ENCODE measurements at places on chromosomes 5 and 9.

DNA sequence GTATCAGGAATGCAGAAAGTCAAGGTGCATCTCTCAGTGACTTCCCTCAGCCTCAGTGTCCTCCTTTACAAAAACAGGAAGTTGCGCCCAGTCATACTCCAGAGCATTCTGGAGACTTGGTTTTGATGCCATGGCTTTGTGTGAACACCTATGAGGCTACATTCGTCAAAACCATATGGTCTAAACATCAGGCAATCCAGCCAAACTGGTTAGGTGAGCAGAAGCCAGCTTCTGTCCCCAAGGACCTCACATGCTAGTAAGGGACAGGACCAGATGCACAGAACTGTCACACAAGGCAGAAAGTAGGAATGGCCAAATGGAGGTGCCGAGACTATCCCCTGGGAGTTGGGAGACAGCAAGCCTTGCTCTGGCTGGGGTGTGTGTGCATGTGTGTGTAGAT is 217.2 kb downstream of the MELK start:
- no peaks in the 10 kb centered on the region for H3K36me3 ChIP-seq
- no peak overlapping the region for H3K4me3 ChIP-seq
- peaks cover 3% of the 10 kb centered on the region for H3K27me3 ChIP-seq
- DNase-seq = no peak
- H3K4me1 ChIP-seq = no peaks in the 10 kb centered on the region

DNA sequence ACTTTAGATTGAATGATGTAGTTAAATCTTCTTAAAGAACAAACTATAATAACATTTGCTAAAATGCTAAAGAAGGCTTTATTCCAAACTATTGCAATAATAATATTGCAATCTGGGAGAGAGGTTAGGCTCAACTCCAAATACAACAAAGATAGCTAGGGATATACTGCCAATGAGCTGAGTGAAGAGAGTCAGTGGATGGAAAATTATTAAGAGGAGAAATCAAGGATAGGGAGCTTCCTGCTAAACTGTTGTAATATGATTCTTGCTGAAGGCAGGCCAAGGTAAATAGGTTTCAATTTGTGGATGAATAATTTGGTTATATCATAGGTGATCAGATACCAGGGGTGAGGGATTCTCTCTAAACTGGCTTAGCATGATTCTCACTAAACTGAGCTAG is 1651.5 kb downstream of the EFNA5 start:
- H3K4me1 ChIP-seq = no peaks in the 10 kb centered on the region
- H3K36me3 ChIP-seq = no peaks in the 10 kb centered on the region
- H3K27me3 ChIP-seq = no peaks in the 10 kb centered on the region
- DNase-seq = peak; percentile 72
- H3K27ac ChIP-seq = no peak overlapping the region
- H3K4me3 ChIP-seq = no peak overlapping the region

GRCh38 chr5:126464016-126464415 is 40.8 kb downstream of the GRAMD2B start:
- no peak overlapping the region for H3K27ac ChIP-seq
- H3K36me3 ChIP-seq = peaks cover 9% of the 10 kb centered on the region

- no peak overlapping the region for H3K4me3 ChIP-seq
Measured at GRCh38 chr9:4750023-4750673, 9.1 kb upstream of the AK3 start.

DNA sequence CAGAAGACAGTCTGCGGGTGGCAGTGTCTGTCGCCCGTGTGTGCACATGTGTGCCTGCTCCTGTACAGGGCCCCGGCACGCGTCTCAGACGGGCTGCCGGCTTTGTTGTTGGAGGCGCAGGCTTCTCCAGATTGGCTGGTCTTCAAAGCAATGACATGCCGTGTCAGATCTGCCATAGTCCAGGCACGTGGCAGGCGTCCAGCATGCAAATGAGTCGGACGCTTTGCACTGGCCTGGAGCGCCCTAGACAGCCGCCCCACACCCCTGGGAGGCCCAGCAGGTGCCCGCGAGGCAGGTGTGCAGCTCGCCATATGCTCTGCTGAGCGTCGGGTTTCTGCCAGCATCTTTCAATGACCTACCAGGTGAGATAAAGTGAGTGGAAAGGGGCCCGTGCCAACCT is 71.5 kb downstream of the GADD45G start:
- no peak overlapping the region for H3K4me3 ChIP-seq
- no peaks in the 10 kb centered on the region for H3K27me3 ChIP-seq
- no peak overlapping the region for H3K27ac ChIP-seq
- no peaks in the 10 kb centered on the region for H3K4me1 ChIP-seq

DNA sequence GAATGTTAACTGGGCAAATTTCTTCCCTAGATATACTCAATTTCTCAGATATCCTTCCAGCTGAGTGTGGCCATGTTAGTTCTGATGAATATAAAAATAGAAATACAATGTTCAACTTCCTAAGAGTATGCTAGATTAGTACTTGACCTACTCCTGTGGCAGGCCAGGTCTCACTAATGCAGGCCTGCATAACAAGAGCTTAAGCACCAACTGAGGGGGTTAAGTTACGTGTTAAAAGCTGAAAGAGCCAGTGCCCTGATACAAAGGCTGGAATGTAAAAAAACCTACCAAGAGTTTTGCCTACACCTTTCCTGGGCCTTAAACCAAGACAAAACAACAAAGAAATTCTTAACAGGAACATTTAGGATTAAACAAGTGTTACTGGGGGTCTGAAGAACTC is 102.8 kb downstream of the MRPS30 start:
- no peaks in the 10 kb centered on the region for H3K27me3 ChIP-seq
- H3K27ac ChIP-seq = no peak overlapping the region
- DNase-seq = no peak
- H3K4me3 ChIP-seq = no peak overlapping the region

GRCh38 chr9:16718296-16718695 is 152.2 kb downstream of the BNC2 start:
- H3K4me3 ChIP-seq = no peak overlapping the region
- no peak for DNase-seq
- peaks cover 6% of the 10 kb centered on the region for H3K4me1 ChIP-seq
- no peaks in the 10 kb centered on the region for H3K36me3 ChIP-seq

All from fibroblast of lung (primary cell).